ENCODE measurements at places on chromosomes 5 and 9. TPM values are rescaled to one million over a fixed set of nuclear protein-coding genes. Genes with fewer than 3 reads are reported as not detected.

DNA sequence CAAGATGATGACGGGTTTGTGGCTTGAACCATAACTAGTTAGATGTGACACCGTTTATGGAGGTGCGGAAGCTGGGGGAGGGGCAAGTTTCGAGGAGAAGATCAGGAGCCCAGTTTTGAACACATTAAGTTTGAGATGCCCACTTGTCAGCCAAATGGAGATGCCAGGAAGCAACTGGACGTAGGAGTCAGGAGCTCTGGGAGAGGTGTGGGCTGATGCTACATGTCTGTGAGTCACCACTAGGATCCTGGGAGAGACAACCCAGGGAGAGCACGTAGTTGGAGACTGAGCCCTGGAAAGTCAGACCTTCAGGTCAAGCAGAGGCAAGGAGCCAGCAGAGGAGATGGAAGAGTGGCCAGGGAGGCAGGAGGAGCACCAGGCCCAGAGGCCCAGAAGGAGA lies 48.8 kb upstream of the SLC25A51 start:
- DNase-seq = peak; percentile 78

- peak; percentile 85 for DNase-seq
Measured at GRCh38 chr9:100714372-100715099, 136.7 kb downstream of the CAVIN4 start.

DNA sequence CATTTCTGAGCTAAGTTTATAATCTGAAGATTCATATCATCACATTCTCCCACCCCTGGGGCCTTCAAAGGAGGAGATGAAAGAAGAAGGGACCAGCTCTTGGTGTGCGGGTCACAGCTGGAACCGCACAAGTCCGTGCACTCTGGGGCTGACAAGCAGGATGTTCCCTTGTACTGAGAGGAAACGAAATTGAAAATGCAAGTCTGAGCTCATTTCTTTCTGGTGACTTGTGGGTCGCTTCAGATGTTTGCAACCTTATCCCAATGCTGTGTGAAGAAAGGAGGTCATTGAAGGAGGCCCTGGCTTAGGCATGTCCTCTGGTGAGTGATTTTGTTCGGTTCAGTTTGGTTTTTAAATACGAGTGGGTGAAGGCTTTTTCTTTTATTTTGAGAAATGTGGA lies 59.6 kb downstream of the C9orf152 start:
- no peak for DNase-seq

Gene NR2F1
- 10.6 TPM for total RNA-seq

Gene SCGB3A2
- not detected for total RNA-seq

GRCh38 chr5:173743641-173744343 lies 127.3 kb upstream of the BOD1 start:
- no peak for DNase-seq

Data from osteoblast (primary cell).